ENCODE measurements at places on chromosomes 13 and 19. TPM values are rescaled to one million over a fixed set of nuclear protein-coding genes. Genes with fewer than 3 reads are reported as not detected.
A peak's percentile ranks its signal among the peaks of the same experiment; 100 is the strongest.

The SIGLECL1 gene
- total RNA-seq, result not detected

The DAND5 gene
- total RNA-seq, result 13.8 TPM

DNA sequence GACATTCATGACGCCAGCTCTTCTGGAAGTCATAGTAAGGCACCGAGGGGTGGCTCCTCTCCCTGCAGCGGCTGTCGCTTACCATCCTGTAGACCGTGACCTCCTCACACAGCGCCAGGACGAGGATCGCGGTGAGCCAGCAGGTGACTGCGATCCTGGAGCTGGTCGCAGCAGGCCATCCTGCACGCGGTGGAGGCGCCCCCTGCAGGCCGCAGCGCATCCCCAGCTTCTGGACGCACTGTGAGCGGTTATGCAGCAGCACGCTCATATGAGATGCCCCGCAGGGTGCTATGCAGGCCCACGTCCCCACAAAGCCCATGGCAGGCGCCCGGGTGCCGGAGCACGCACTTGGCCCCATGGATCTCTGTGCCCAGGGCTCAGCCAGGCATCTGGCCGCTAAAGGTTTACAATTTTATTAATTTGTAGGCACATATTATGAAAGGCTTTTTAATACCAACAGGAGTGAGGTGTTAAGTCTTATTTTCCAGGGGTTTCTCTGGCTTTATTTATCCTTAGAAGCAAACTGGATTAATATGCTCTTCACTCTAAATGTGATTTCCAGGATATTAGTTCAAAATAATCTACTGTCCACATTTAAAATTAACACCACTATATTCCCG lies 35.6 kb upstream of the PSPC1 start:
- DNase-seq, result peak; percentile 74

GRCh38 chr13:43758834-43759233 lies 27.9 kb downstream of the ENOX1 start:
- DNase-seq, result no peak

DNA sequence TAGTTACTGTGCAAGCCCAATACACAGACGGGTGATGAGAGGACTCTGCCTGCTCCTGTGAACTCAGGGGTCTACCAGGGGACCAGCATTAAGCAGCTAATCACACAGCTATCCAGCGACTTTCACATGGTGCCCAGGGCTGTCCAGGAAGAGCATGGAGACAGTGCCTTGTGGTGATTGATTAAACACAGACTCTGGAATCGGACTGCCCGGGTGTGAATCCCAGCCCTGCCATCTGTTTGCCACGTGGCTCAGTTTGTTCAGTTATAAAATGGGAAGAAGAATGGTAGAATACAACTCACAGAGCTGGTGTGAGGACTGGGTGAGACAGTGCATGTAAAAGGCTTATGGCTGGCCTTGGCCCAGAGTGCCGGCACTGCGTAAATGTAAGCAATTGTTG lies 42.1 kb upstream of the NPAS1 start:
- no peak for DNase-seq

DNA sequence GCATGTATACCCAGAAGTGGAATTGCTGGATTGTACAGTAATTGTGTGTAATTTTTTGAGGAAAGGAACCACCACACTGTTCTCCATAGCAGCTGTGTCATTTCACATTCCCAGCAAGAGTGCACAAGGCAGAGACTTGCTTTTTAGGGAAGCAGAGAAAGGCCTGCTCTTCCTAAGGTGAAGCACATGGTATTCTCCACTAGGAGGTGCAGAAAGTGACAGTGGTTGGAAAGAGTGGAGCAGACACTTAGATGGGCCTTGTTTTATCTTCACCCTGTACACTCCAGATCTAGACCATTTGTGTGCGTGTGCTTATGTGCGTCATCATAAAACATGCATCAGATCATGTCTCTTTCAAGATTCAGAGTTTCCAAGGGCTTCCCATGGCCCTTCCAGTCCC lies 35.0 kb downstream of the FAM124A start:
- DNase-seq, result no peak

GRCh38 chr19:56687031-56687430 lies 15.5 kb upstream of the ZNF835 start:
- DNase-seq, result no peak
